Heart right ventricle (tissue), 16 donors: ENCODE measurements at places on chromosomes 4 and X. TPM values are rescaled to one million over a fixed set of nuclear protein-coding genes. Genes with fewer than 3 reads are reported as not detected.

The CT45A10 gene
- not detected for polyA plus RNA-seq

The CLDN34 gene
- not detected for polyA plus RNA-seq

The PASD1 gene
- not detected for polyA plus RNA-seq

- no peak for DNase-seq
These were observed 124.2 kb upstream of the KCNIP4 start for GRCh38 chr4:22072726-22073125.

- no peak for DNase-seq
These were observed 32.6 kb downstream of the RELL1 start for GRCh38 chr4:37653601-37654000.

DNA sequence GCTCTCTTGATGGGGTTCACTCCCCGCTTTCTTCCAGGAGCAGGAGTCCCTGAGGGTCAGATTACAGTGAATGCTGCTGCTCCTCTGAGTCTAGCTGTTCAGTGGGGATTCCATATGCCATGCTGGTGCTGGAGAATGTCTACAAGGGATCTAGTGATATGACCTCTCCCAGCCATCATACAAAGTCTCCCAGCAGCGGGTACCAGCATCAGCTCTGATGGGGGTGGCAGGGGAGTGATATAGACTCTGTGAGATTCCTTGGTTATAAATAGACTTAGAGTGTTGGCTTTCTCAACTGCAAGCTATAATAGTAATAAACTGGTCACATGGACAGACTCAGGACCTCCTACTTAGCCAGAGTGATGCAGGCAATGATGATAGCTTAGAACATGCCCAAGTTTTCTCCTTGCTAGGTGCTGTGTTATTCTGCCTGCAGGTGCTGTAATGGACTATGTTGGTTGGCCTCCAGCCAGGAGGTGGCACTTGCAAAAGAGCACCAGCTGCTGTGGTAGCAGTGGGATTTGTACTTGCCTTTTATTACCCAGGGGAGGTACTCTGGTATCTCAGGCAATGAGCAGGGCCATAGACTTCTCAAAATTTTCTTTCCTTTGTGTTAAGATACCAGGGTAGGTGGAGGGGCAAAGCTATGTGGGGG is 202.9 kb downstream of the CHIC1 start:
- no peak for DNase-seq

GRCh38 chrX:83916525-83916924 is 55.6 kb downstream of the CYLC1 start:
- no peak for DNase-seq

DNA sequence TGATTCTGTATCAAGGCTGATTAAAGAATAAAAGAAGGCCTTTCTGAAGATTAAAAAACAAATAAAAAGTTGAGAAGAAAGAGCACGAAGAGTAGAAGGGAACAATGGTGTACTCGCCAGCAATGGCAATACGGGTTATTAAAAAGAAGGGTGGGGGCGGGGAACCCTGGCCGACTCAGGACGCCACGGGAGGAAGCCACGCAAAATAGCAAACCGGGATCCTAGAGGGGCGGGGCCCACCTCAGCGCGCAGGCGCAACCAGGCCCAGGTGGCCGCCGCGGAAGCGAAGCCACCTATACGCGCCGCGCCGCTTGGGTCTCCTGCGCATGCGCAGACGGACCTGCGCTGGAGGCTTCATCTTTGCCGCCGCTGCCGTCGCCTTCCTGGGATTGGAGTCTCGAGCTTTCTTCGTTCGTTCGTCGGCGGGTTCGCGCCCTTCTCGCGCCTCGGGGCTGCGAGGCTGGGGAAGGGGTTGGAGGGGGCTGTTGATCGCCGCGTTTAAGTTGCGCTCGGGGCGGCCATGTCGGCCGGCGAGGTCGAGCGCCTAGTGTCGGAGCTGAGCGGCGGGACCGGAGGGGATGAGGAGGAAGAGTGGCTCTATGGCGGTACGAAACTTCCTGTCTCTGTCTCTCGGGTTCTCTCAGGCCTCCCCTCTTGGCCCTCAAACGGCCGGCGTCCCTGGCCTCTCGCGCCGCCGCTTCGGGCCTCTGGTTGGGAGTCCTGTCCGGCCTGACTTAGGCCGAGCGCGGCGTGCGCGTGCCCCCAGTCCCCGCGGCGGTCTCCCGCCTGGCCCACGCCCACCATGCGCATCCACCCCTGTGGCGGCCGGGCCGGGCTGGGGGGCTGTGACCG is at the start of gene FIP1L1:
Gene FIP1L1, plus strand, starts transcription at position 323 of the 852 bp plus-strand sequence. Its CDS starts 198 bp downstream, at position 521.
- DNase-seq, result peak; percentile 96

- DNase-seq, result no peak
These were observed 73.0 kb upstream of the HPGD start for GRCh38 chr4:174595141-174595929.
